Cardiac fibroblast (primary cell): ENCODE measurements at places on chromosomes 7 and 10.

DNA sequence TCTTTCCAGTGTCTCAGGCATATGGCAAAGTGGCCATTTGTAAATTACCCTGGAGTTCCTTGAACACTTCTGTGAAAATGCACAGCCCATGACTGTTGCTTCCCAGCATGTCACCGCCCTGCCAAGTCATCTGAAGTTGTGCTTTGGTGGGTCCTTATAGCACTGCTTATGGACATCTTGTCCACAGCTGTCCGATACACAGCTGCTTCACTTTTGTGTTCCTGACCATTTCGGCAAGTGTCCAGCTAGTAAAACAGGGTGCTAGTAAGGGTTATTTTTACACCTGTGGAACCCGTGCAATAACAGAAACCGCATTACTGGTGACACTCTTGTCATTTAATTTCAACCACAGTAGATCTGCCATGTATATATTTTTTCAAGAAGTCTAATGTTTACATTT lies 29.7 kb downstream of the PIP4K2A start:
- DNase-seq: no peak

DNA sequence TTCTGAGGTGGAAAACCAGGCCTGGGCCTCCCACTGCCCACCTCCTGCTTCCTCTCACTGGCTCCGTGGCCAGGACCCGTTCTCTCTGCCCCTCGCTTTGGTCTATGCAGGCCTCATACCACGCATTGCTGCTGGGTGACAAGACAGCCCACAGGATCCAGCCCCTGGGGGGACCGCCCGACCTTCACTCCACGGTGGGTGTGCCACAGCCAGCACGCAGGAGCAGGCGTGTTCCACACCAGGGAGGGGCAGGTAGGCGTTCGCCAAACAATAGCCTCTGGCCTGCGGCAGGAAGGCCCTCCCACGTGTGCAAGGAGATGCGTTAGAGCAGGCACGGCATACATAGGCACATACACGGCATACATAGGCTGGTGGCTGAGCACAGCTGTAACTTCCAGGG lies 233.4 kb downstream of the WDR37 start:
- no peak for DNase-seq

GRCh38 chr7:23076772-23077171 lies 28.8 kb upstream of the KLHL7 start:
- DNase-seq: no peak

- DNase-seq: no peak
These were observed 14.8 kb downstream of the SLIT1 start for GRCh38 chr10:97171001-97171400.

DNA sequence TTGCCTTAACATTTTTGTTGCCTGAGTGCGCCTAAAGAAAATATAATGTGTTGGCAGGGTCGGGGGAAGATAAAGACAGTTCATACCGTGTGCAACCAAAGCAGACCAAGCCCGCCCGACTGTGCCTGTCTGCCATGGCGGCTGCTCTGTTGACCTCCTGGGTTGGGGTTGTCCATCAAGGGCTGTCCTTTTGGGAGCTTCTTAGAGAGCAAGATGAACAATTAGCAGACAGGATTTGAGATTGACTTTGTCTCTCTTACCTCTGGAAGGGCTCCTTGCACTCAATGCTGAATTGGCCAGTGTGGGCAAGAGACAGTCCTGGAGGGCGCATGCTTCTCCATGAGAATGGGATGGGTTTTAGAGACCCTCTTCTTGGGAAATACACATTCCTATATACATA lies 319.6 kb downstream of the GLRX3 start:
- DNase-seq: no peak

GRCh38 chr10:79018521-79019011 lies 50.2 kb upstream of the ZMIZ1 start:
- DNase-seq: no peak

DNA sequence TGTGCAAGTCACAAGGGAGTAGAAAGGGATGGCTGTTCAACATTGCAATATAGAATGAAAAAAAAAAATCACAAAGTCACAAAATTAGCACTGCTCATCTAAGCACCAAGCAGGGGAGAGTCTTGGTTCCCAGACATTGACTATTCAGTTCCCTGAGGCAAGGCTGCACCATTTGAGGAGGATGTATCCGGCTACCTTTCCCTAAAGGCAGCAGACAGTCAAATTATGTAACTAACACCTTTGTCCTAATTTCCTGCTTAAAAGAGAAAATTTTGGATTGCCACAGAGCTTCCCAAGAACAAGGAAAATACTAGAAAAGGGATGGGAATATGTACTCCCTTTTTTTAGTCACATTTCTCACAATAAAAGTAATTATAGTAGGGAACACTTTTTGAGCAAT lies 148.1 kb downstream of the PCLO start:
- no peak for DNase-seq

DNA sequence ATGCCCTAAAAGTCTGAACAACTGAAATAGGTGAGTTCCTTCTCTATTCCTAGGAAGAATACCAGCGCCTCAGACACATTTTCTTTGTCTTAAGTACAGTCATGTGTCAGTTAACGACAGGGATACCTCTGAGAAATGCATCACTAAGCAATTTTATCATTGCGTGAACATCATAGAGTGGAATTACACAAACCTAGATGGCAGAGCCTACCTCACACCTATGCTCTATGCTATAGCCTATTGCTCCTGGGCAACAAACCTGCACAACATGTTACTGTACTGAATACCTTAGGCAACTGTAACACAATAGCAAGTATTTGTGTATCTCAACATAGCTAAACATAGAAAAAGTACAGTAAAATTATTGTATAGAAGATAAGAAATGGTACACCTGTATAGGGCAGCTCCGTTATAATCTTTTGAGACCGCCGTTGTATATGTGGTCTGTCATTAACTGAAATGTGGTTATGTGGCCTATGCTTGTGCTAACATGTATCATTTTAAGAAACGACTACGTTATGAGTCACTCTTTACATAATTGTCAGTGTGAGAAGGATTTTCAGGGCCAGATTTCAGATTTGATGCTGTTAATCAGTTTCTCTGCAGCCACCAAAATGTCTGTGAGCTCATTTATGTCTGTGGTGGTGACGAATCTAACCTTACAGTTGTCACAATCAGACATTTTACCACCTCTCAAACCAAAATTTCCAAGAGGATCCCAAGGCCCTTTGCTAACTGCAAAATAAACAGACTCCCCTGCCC lies 66.1 kb upstream of the STK17A start:
- DNase-seq: no peak

GRCh38 chr7:150953061-150953997 lies 24.8 kb downstream of the KCNH2 start:
- DNase-seq: no peak

GRCh38 chr7:155943251-155943899 lies 131.1 kb upstream of the SHH start:
- no peak for DNase-seq

GRCh38 chr10:24449321-24449740 lies 240.4 kb downstream of the KIAA1217 start:
- DNase-seq: peak; percentile 52

DNA sequence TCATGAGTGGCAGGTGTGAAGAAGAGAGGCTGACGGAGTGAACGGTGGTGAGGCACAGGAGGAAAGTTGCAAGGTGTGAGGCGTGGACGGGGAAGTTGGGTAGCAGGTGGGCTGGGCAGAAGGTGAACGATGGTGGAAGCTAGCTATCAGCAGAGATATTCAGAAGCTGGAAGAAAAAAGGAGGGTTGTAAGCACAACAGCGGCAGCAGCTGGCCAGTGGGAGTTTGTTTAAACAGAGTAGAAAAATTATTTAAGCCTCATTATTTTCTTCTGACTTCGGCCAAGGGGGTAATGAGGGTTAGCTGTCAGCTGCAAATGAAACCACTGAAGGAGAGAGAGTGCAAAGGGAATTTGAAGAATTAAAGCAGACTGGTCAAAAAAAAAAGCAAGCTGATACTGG lies 62.1 kb upstream of the PRKAR2B start:
- DNase-seq: no peak

DNA sequence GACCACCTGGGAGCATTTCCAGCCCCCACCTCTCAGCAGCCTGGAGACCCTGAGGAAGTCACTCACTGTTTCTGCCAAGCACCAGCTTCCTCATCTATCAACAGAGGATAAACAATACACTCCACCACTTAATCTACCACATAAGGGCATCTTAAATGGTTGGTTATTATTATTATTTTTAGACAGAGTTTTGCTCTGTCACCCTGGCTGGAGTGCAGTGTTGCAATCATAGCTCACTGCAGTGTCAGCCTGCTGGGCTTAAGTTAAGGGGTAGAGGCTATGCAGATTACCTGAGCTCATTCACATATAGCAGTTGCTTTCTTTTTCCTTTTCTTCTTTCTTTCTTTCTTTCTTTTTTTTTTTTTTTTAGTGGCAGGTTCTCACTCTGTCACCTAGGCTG lies 59.5 kb upstream of the ELN start:
- DNase-seq: no peak

DNA sequence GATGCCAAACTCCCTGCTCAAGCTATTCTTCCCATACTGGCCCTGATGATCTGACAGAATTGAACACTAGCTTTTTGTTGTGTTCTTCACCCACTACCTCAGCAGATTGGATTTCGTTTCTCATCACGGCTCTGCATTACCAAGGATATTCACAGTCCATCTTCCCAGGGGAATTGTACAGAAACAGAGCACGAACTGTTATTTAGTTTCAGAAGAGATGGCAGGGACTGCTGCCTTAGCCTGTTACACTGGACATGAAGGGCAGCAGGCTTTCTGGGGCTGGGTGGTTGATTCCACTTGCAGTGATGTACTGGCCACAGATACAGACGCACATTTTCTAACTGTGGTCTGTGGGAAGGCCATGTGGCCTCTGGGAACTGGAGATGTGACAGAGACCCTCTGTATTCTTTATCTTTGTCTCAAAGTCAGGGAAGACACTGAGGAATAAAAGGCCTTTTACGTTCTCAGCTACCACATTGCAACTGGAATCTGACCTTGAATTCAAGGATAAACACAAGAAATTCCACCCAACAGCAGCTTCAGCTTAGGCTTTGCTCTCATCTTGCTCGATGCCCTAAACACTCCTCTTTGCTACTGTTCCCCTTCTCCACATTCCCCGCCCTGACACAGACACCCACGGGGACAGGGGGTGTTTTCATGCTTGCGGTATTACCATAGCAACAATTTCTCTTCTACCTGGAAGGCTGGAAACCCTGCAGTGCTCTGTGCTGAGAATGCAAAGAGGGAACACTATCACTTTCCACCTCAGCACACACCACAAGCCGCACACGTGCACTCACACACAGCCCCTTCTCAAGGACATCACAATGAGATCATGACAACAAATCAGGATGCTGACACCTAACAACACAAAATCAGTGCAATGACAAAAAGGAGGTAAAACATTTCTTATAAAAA lies 81.7 kb downstream of the RNF216 start:
- DNase-seq: peak; percentile 70

- DNase-seq: no peak
These were observed 302.7 kb upstream of the MEOX2 start for GRCh38 chr7:15989194-15989593.

DNA sequence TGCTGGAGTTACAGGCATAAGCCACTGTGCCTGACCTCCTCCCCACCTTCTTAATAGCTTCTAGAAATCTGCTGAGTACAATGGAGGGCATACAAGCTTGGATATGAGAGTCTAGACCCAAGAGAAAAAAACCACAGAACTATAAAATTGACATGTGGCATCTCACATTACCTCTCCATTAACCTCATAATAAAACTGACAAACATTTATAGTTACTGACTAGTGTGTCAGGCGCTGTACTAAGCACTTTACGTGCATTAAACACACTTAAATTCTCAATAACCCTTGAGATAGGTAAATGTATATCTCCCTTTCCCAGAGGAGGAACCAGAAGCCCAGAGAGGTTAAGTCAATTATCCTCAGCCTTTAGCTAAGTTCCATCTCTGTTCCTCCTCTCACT lies 300.5 kb upstream of the MYO3A start:
- DNase-seq: no peak

- DNase-seq: peak; percentile 98
These were observed 224.3 kb upstream of the IGFBP3 start for GRCh38 chr7:46145412-46145811.

DNA sequence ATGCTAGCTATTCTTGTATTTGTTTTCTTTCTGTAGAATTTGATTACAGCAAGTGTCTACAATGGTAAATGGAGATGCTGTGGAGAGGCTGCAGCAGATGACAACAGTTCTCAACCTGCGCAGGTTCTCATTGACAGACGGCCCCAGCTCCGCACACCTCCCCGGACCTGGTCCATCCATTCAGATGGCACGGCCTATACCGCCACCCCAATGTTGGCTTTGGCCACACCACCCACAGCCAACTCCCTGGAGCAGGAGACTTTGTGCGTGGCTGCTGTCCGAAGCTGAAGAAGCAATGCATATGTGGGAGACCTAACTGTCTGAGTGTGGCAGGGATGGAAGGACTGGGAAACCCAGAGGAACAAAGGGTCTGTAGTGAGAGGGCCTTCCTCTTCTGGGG lies 116.4 kb upstream of the TCERG1L start:
- no peak for DNase-seq

- DNase-seq: no peak
These were observed 363.3 kb downstream of the NRG3 start for GRCh38 chr10:82238291-82238690.

- DNase-seq: peak; percentile 61
These were observed 6.6 kb upstream of the TPK1 start for GRCh38 chr7:144842377-144842851.

DNA sequence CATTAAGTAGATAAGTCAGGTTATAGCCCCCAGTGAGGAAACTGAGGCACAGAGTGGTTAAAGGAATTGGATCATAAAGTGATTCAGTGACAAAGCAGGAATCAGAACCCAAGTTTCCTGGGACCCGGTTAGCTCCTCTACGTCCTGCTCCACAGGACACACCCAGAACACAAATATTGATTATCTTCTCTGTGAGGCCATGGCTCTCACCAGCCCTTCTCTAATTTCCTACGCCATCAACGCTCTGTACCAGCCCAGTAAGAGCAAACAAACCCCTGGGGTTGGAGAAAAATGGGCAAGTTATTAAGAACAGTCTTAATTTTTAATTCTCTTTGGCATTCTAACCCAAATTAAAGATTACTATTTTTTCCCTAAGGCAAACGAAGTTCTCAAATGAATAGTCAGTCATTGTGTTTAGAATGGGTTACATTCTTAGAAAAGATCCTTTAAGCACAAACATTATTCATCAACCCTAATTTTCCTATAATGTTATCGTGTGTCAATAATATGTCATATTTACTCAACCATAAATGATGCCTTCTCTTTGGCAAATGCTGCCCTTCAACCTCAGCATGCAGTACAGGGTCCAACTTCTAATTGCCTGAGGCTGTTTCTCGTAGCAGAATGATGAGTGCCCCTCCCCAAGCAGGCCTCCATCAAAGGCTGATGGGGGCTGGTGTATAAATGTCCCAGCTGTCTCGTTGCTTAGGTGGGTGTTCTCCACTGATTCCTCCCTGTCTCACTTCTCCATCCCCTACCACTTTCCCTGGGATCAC lies 25.4 kb upstream of the TM9SF3 start:
- DNase-seq: no peak

DNA sequence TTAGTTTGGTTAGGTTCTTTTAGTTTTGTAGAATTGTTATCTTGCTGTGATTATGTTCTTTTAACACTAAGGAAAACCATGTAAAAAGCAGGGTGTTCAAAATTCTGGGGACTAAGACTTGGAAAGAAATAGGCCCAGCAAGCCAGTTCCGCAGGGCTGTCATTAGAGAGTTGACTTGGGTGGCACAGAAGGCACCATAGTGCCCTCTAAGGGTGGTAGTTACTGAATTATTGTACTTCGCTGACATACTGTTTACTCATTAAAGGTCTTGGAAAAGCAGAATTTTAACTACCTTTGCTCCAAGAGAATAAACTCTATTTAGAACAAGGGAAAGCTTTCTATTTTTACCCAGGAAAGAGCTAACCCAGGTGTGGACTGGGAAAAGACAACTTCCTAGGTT lies 86.5 kb downstream of the OTUD1 start:
- DNase-seq: peak; percentile 55
